Activated T-cell treated with anti-CD3 and anti-CD28 coated beads for 4 hours (primary cell): ENCODE measurements at places on chromosomes 1 and 21.

- peak; percentile 24 for DNase-seq
These were observed 45.3 kb upstream of the CTBS start for GRCh38 chr1:84619383-84620102.

DNA sequence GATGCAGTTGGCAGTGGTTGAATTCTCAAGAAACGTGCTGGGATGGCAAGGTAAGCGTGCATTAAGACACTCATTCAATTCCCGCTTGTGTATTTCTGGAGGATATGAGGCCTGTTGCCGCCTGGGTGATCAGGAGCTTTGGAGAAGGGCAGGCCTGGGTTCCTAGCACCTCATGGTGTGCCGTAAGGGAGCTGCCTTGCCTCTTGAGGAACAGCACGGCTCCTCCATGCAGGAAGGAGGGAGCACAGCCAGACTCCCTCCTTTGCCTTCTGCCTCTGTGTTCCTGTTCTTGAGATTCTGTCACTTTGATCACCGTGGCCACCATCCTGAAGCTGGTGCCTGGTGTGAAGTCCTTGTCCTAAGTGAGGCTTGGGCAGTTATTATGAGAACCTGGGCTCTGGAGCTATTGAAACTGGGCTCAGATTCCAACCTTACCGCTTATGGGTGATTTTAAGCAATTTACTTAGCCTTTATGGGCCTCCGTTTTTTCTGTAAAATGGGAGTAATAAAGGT lies 18.3 kb downstream of the SLFNL1 start:
- DNase-seq, result no peak

- DNase-seq, result no peak
These were observed 109.2 kb downstream of the TTLL7 start for GRCh38 chr1:83889707-83890106.

DNA sequence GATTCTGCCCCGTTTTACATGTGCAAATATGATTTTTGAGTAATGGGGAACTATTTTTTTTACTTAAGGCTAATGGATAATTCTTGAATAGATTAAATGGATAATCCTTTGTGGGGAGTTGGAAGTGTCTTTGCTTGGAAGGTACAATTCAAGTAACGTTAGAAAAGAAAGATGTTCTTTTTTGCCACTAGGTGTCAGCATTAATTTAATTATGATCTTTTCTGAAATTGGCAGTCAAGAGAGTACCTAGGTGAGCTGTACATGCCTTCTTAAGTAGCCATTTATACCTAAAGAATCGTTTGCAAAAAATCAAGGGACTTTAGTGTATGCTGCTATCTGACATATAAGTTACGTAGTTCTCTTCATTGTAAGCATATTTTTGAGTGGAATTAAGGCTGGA lies 2.2 kb downstream of the FBXO28 start:
- no peak for DNase-seq

DNA sequence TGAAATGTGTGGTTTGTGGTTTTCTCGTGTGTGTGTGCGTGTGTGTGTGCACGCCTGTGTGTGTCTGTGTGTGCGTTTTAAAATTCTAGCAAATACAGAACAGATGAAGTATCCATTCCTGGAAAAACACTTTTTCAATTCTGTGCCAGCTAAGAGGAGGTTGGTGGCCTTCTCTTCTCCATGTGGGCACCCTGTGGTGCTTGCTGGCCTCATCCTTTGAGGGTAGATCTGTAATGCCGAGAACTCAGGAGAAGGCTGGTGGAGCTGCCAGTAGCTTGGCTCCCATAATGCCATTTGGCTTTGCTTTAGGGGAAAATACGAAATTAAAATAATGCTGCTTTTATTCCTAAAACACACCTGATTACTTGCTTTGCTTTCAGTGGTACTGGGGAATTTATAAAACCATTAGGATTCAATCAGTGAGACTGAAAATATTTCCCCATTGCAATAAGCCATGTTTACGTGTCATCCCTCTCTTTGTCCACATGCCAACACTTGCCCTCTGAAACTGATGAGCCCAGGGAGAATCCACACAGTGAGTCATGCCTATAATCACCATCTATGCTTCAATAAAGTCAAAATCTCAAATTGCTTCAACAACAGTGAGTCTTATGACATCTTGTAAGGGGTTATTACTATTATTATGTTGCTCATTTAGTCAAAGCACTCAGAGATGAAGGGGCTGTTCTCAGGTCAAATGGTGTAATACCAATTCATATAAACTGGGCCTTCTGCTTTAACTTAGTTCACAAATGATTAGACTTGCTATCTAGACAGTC lies 39.2 kb downstream of the ABCA4 start:
- no peak for DNase-seq
